ENCODE measurements at places on chromosomes 3 and 15.
A peak's percentile ranks its signal among the peaks of the same experiment; 100 is the strongest.

DNA sequence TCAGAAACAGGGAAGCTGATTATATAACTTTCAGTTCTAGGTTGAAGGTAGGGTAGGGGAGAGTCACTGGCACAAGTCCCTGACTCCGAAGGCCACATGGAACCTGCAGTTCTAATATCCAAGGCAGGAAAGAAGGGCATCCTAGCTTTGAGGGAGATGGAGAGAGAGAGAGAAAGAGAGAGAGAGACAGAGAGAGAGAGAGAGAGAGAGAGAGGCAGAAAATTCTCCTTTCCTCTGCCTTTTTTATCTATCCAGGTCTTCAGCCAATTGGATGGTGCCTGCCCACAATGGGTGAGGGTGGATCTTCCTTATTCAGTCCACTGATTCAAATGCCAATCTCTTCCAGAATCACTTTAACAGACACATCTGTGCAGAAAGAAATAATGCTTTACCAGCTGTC is 35.7 kb upstream of the TMEM45A start:
- DNase-seq = no peak

GRCh38 chr3:67733269-67733950 is 79.0 kb upstream of the SUCLG2 start:
- no peak for DNase-seq

DNA sequence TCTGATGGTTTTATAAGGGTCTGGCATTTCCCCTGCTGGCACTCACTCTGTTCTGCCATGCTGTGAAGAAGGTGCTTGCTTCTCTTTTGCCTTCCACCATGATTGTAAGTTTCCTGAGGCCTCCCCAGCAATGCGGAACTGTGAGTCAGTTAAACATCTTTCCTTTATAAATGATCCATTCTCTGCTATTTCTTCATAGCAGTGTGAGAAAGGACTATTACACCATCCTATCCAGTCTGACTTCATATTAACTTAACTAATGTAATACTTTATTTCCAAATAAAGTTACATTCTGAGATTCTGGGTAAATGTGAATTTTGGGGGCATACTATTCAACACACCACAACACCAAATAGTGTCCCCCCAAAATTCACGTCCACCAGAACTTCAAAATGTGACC is 22.2 kb upstream of the MAP3K13 start:
- no peak for DNase-seq

- no peak for DNase-seq
These were observed 32.2 kb upstream of the PLA2G4E start for GRCh38 chr15:42053010-42053409.

- DNase-seq = no peak
These were observed 56.2 kb downstream of the B3GNT5 start for GRCh38 chr3:183309276-183309675.

GRCh38 chr3:155026999-155027591 is 53.0 kb upstream of the MME start:
- DNase-seq = no peak

- DNase-seq = no peak
These were observed 18.2 kb downstream of the HOMER2 start for GRCh38 chr15:82934100-82934880.

- no peak for DNase-seq
These were observed 168.4 kb upstream of the ZNF385D start for GRCh38 chr3:21919383-21919782.

- DNase-seq = no peak
These were observed 48.9 kb downstream of the CD200R1 start for GRCh38 chr3:112925969-112926368.

GRCh38 chr3:108830991-108831614 is 8.5 kb downstream of the TRAT1 start:
- no peak for DNase-seq

GRCh38 chr3:167899093-167899492 is 163.6 kb downstream of the SERPINI1 start:
- no peak for DNase-seq

- DNase-seq = no peak
These were observed 57.2 kb upstream of the KY start for GRCh38 chr3:134707908-134708597.

DNA sequence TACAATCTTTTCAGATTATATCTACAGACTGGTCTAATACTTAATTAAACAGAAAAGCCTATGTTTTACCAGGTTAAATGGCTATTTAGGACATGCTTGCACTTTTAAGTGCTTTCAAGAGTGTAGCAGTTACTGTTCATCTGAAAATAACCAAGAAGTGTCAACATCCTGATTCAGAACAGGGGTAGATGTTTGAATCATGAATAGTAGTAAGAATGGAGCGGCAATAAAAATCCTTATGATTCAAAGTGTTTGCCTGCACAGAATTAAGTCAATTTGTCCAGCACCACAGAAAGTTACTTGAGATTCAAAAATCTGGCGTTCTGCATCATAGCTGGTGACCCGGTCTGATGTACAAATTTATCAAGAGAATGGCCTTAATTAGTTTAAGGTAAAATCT is 48.3 kb downstream of the GREM1 start:
- DNase-seq = no peak

DNA sequence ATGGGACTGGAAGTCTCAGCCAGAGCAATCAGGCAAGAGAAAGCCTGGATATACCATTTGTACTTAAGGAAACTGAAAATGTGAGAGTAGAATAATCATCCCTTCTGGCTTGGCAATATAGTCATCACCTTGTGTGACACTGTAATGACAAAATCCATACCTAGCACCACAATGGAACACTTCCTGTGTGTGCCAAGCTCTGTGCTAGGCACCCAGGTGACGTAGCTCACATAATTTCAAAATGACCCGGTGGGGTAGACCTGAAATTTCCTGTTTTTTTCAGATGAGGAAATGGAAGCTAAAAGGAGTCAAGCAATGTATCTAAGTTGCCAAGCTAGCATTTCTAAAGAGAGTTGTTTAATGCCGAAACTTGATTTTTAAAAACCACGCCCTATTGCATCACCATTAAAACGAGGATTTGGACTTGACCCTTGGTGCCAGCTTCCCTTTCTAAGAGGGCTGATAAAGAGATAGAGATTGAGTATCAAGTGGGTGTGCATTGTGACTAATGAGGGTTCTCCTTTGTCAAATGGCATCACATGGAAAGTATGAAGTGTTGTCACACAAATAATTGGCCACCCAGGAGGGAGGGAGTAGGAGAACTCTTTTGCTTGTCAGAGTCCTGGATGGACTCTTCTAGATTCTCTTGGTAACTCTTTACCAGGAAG is 141.3 kb upstream of the PDZRN3 start:
- DNase-seq = no peak

- DNase-seq = no peak
These were observed 29.4 kb downstream of the SLC22A14 start for GRCh38 chr3:38311476-38311875.

DNA sequence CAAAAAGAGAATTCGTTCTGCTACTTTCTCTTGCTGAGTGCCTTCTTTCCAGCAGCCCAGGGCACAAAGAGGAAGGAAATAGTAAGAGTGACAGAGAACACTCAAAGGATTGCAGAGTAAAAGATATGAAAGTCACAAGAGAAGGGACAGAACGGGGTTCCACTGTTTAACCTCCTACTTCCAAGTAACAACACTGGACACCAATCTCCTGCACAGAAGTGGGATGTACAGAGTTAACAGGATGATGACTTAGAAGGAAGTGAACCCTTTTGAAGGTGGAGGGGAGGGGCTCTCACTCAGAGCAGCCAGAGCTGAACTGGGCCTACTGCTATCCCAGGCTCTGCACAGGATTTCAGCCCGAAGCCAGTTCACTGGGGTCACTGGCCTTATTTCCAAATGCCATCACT is 130.1 kb upstream of the PRICKLE2 start:
- DNase-seq = no peak

- DNase-seq = peak; percentile 24
These were observed 165.2 kb upstream of the HES1 start for GRCh38 chr3:193970773-193971206.

DNA sequence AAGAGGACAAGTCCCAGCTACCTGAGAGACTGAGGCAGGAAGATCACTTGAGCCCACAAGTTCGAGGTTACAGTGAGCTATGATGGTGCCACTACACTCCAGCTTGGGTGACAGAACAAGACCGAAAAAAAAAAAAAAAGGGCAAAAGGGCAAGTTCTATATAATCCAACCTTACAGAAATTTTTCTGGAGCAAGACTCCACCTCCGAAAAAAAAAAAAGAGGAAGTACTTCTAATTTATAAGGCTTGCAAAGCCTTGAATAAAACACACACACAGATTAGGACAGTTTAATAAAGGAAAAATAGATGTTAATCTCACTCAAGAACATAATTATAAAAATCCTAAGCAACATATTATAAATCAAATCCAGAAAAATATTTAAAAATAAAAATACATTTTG is 14.4 kb upstream of the XYLB start:
- DNase-seq = no peak

DNA sequence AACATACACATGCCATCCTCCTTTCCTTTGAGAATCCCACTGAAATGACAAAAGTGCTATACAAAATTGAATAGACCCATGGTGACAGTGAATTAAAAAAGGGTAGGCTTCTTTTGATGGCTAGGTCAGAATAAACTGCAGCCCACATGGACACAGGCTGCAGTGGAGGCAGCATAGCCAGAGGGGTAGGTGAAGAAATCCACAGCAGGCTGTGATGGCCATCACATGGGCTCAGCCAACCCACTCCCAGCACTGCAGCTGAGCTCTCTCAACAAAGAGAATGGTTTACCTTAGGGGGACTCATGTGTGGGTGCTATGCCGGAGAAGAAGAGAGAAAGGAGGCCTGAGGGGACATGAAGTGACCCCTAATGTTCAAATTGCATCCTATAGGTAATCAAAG is 331.1 kb downstream of the CHST2 start:
- DNase-seq = no peak

DNA sequence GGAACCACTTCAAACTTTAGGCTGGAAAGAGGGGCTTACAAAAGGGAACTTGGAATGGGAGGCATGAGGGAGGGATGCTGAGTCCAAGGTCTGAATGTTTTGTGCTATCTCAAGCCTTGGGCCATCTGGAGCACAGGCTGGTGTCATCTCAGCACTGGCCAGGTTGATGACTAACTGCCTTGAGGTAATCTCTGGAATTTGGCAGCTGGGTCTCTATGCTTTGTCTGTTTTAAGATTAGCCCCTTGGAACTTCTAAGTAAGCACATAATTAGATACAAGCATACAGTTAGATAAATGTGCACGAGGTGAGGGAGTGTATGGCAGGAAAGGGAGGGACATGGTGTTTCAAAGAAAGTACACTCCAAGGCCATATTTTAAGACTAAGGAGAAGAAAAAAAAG is 252.4 kb upstream of the CCDC54 start:
- DNase-seq = no peak

DNA sequence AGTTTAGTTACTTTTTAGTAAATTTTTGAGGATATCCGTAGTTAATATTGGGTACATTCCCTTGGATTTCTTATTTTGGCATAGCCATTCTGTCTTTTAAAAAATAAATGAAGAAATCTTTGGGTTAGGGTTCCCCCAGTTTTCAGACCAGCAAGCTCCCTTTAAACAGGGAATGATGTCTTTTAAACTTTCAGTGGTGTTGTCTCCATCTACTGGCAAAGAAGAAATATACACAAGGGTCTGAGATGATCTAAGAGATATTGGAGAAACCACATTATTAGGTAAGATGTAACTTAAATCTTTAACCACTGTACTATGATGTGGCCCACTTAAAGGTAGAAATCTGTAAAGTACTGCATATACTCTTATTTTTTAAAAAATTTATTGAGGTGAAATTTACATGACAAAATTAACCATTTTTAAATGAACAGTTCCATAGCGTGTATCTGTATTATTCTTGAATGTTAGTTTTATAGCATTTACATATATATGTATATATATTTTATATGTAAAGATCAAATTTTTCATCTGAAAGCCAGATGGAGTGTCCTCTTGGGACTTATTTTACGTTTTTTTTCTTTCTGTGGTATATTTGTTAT is 35.1 kb upstream of the EIF3J start:
- no peak for DNase-seq
